ENCODE measurements at places on chromosomes 13 and 19. TPM values are rescaled to one million over a fixed set of nuclear protein-coding genes. Genes with fewer than 3 reads are reported as not detected.

ZGLP1 gene
- total RNA-seq = 0.50 TPM

NKG7 gene
- 0.61 TPM for total RNA-seq

MAG gene
- not detected for total RNA-seq

DNA sequence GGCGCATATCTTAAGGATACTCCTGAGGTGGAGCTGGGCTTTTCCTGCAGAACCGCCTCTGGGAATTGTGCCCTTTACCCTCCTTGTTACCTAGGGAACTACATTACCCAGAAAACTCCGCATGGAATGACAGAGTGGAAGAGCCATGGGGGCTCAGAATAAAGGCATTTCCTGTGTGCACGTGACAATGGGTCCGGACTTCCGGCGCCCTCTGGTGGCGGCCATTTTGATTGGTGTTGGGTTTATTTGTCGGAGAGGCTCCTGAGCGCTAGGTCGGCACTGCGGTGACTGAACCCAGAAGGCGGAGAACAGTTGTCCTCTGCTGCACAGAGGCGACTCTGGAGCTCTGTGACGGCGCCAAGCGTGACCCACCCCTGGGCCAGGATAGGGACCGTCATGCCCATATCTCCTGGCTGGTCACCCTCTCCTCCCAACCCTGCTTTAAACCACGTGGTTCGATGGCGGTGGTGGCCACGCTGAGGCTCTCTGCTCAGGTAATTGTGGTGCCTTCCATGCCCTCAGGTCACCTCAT lies at the start of gene ZNF587B:
ZNF587B (plus strand) TSS at position 229 of the 532 bp plus-strand sequence; CDS start at position 459, 230 bp downstream.
- no peaks in the 10 kb centered on the region for H3K36me3 ChIP-seq
- peak; percentile 78 for DNase-seq
- peak within 1 kb of the TSS; percentile 83 for H3K27ac ChIP-seq
- H3K4me3 ChIP-seq = peak within 1 kb of the TSS; percentile 50
- H3K4me1 ChIP-seq = peaks cover 38% of the 10 kb centered on the region
- H3K27me3 ChIP-seq = no peaks in the 10 kb centered on the region

DNA sequence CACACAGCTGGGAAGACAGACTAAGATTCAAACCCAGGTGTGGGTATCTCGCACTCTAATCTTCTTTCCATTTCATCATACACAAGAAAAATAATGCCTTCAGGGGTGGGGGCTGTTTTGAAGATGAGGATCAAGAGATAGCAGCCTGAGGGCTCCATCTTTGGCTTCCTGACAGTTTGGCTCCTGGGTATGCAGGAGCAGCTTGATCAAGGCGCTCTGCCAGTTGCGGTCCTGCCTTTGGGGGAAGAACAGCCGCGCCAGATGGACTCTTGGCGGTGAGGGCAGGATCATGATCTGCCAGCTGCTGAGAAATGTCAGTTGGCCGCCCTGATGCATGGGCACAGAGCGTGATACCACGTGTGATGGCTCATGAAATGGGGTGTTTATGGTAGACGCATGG lies 119.1 kb downstream of the IER2 start:
- no peaks in the 10 kb centered on the region for H3K36me3 ChIP-seq
- no peaks in the 10 kb centered on the region for H3K4me1 ChIP-seq
- no peak overlapping the region for H3K4me3 ChIP-seq
- no peak overlapping the region for H3K27ac ChIP-seq

DNA sequence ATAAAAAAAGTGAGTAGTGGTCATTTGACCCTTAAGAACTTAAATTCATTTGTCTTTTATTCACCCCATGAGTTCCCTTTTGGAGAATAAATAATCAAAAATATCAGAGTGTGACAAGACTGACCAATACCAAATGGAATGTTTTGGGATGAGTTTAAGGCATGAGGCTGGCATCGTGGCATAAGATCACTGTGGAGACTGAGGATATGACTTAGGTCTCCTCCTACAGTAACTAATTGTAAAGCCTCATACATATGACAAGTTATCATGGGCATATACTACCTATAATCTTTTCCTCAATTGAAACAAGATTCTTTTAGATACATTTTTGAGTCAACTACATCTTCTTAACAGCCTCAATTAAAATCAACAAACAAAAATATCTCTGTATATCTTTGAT lies 782.0 kb downstream of the SLITRK1 start:
- H3K36me3 ChIP-seq = no peaks in the 10 kb centered on the region
- no peaks in the 10 kb centered on the region for H3K4me1 ChIP-seq
- no peak overlapping the region for H3K4me3 ChIP-seq
- H3K27me3 ChIP-seq = no peaks in the 10 kb centered on the region
- no peak overlapping the region for H3K27ac ChIP-seq

- DNase-seq = no peak
- H3K27ac ChIP-seq = no peak overlapping the region
- peaks cover 21% of the 10 kb centered on the region for H3K27me3 ChIP-seq
- no peaks in the 10 kb centered on the region for H3K36me3 ChIP-seq
- H3K4me3 ChIP-seq = no peak overlapping the region
Measured at GRCh38 chr19:10521461-10522171, 4.4 kb upstream of the S1PR5 start.

GRCh38 chr13:76210262-76210661 lies 574.1 kb downstream of the LMO7 start:
- H3K27me3 ChIP-seq = no peaks in the 10 kb centered on the region
- H3K4me1 ChIP-seq = no peaks in the 10 kb centered on the region
- no peaks in the 10 kb centered on the region for H3K36me3 ChIP-seq
- DNase-seq = peak; percentile 31
- no peak overlapping the region for H3K4me3 ChIP-seq
- no peak overlapping the region for H3K27ac ChIP-seq

- no peaks in the 10 kb centered on the region for H3K36me3 ChIP-seq
- H3K4me3 ChIP-seq = peak overlapping the region; percentile 66
- H3K27ac ChIP-seq = peak overlapping the region; percentile 37
- H3K27me3 ChIP-seq = peaks cover 32% of the 10 kb centered on the region
- DNase-seq = no peak
Measured at GRCh38 chr13:102401265-102401664, 583 bp downstream of the FGF14 start.

GRCh38 chr13:20288561-20288960 lies 56.4 kb upstream of the GJB6 start:
- no peaks in the 10 kb centered on the region for H3K27me3 ChIP-seq
- no peaks in the 10 kb centered on the region for H3K36me3 ChIP-seq

DNA sequence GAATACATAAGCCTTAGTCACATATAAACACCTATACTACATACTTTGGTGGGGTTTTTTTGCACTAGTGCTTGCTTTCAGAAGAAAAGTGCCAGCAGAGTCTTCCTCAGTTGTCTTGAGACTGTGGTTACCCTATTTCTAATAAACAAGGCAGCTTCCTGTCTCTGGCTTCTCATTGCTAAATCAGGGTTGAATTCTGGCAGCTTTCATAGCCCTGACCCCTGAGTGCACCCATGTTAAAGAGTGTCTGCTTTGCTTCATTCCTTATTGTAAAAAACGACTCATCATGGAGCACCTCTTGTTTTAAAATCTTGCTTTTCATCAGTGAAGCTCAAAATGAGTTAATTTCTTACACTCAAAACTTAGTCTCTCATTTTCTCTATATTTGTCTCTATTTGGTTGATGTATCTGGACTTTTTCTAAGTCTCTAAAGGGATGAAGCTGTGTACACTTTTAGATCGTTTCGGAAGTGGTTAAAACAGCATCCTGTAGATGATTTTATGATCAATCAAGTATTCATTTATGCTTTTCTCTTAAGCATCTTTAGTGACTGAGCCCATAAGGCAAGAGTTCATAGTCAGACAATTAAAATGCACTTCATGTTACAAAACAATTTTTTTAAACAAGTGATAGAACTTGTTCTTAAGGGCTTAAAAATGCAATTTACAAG lies 72.1 kb downstream of the KLF12 start:
- peak overlapping the region; percentile 29 for H3K4me3 ChIP-seq
- H3K27me3 ChIP-seq = no peaks in the 10 kb centered on the region
- H3K36me3 ChIP-seq = no peaks in the 10 kb centered on the region
- no peak for DNase-seq
- peaks cover 58% of the 10 kb centered on the region for H3K4me1 ChIP-seq
- H3K27ac ChIP-seq = peak overlapping the region; percentile 56

GRCh38 chr19:55266840-55267239 lies 8.0 kb upstream of the PPP6R1 start:
- H3K27me3 ChIP-seq = no peaks in the 10 kb centered on the region
- peaks cover 14% of the 10 kb centered on the region for H3K36me3 ChIP-seq
